ENCODE measurements at places on chromosomes 7 and 10.
A peak's percentile ranks its signal among the peaks of the same experiment; 100 is the strongest.

GRCh38 chr7:15922002-15922401 lies 235.5 kb upstream of the MEOX2 start:
- no peak for DNase-seq
- no peak overlapping the region for H3K27ac ChIP-seq
- H3K4me3 ChIP-seq = no peak overlapping the region
- H3K36me3 ChIP-seq = no peaks in the 10 kb centered on the region

DNA sequence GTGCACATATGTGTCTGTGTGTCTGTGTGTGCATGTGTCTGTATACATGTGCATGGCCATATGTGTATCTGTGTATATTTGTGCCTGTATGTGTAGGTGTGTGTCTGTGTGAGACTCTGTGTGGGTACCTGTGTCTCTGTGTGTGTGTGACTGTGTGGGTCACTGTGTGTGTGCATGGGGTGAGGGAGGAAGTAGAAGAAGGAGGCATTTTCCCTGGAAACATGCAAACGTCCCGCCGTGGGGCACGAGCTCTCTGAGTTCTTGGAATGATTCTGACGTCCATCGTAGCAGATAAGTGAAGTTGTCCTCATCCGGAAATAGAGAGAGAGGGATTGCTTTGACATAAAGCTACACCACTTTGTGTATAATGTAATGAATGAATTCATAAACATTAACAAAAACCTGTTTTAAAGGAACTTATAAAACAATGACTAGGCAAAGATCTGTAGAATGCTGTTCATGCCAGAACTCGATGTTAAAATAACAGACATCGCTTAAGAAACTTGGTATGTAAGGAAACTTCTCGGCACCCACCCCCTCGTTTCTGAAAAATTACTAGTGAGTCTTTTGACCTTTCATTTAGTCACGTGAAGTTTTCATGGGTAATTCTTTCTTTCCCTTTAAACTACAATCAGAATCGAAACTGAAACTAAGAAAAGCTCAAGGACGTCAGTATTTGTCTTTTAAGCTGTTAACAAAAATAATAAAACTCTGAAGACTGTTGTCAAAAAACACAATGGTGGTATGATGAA lies 43.6 kb upstream of the KLF6 start:
- H3K4me1 ChIP-seq = peaks cover 11% of the 10 kb centered on the region
- no peaks in the 10 kb centered on the region for H3K36me3 ChIP-seq
- H3K27ac ChIP-seq = peak overlapping the region; percentile 41
- no peaks in the 10 kb centered on the region for H3K27me3 ChIP-seq
- H3K4me3 ChIP-seq = peak overlapping the region; percentile 20

DNA sequence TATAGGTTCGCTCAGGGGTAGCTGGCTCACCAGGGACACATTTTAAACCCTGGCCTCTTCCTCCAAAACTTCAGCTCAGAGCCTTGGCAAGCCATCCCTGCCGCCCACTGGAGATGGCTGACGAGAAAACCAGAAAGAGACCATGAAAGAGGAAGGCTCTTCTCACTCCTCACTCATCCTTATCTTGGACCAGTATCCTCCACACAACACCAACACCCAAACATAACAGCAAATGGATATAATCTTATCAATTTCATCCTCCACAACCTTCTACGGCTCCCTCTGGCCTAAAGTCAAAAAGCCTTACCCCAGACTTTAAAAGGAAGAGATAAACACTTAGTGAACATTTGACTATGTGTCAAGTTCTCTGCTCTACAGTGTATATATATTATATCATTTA lies 26.9 kb downstream of the DLG5 start:
- no peak overlapping the region for H3K27ac ChIP-seq
- H3K27me3 ChIP-seq = no peaks in the 10 kb centered on the region
- H3K36me3 ChIP-seq = peaks cover 8% of the 10 kb centered on the region

- no peak overlapping the region for H3K27ac ChIP-seq
- H3K4me1 ChIP-seq = no peaks in the 10 kb centered on the region
- DNase-seq = no peak
- no peaks in the 10 kb centered on the region for H3K27me3 ChIP-seq
- H3K4me3 ChIP-seq = no peak overlapping the region
Measured at GRCh38 chr10:88379575-88379974, 203.5 kb downstream of the RNLS start.

DNA sequence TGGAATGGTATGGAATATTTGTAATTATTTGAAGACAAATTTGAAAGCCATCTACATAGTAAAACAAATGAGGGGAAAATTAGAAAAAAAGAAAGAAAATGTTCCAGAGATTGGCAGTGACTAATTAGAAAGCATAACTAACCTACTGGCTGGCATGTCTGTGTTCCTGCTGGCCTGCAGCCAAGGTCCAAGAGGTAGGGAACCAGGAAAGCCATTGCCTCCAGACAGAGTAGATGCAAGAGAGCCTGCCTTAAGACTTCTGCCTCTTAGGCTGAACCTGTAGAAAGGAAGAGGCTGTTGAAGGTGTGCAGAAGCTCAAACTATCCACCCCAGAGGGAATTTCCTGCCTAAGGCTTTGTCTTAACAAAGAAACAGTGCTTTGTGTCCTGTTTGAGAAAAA lies 982.0 kb downstream of the SORCS1 start:
- DNase-seq = no peak
- no peak overlapping the region for H3K27ac ChIP-seq
- no peaks in the 10 kb centered on the region for H3K4me1 ChIP-seq
- no peaks in the 10 kb centered on the region for H3K27me3 ChIP-seq

DNA sequence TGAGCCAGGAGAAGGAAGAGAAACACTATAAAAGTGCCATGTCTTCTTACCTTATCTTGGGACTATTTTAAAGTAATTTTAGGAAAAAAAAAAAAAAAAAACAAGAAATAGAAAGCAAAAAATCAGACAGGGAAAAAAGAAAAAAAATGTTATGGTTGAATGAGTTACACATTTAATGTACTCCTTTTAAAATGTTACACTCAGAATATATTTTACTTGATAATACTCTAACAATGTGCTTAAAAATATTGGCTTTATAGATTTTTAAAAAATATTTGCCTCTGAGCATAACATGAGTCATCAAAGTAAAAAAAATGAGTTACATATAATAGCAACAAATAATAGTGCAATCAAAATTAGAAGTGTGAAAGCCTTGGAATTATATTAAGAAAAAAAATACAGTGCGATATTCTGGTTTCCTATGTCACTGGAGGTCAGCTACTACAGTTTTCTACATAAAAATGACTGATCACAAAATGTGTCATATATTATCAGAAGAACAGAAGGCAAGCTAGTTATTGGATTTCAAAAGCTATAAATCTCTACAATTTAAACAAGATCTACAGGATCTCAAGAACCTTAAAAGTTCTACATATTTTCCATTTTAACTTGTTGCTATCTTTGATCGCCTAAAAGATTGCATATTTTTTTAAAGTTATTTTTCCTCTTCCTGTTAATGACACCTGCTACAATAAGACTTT lies 231.1 kb upstream of the CCDC6 start:
- H3K27me3 ChIP-seq = no peaks in the 10 kb centered on the region
- H3K27ac ChIP-seq = no peak overlapping the region
- no peak overlapping the region for H3K4me3 ChIP-seq
- no peak for DNase-seq
- peaks cover 3% of the 10 kb centered on the region for H3K4me1 ChIP-seq
- no peaks in the 10 kb centered on the region for H3K36me3 ChIP-seq

- H3K27me3 ChIP-seq = no peaks in the 10 kb centered on the region
- DNase-seq = no peak
- H3K36me3 ChIP-seq = no peaks in the 10 kb centered on the region
- H3K27ac ChIP-seq = no peak overlapping the region
Measured at GRCh38 chr10:122060250-122060649, 71.3 kb downstream of the TACC2 start.

DNA sequence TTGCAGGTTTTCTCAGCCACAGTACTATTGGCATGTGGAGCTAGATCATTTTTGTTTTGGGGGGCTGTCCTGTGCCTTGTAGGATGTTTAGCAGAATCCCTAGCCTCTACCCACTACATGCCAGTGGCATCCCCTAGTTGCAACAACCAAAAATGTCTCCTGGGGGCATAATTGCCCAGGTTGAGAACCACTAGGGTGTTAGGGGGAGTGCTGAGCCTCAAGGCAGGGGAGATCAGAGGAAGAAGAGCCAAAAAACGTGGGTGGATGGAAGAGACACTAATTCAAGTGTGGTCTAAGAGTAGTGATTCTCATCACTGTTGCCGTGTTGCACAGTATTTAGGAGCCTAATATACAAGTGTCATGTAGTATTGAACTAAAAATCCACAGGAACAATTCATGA lies 31.7 kb upstream of the CCNY start:
- DNase-seq = no peak
- H3K27me3 ChIP-seq = no peaks in the 10 kb centered on the region
- H3K36me3 ChIP-seq = no peaks in the 10 kb centered on the region

- DNase-seq = no peak
- peaks cover 3% of the 10 kb centered on the region for H3K27me3 ChIP-seq
- peaks cover 7% of the 10 kb centered on the region for H3K4me1 ChIP-seq
Measured at GRCh38 chr10:75926763-75927162, 495.3 kb downstream of the LRMDA start.

DNA sequence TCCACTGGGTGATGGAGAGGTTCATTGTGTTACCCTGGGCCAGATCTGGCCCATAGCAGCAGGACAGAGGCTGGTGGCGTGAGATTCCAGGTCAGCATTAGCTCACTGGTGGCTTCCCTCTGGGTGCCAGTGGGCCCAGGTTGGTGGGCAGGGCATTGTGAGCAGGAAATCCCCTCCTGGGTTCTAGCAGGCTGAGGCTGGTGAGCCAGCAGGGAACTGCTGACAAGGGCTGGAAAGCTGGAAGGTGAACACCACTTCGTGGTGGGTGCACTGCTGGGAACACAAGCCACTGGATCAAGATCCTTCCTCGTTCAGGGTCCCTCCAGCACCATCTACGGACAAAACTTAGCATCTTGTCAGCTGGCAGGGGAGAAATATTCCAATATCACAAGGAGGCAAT lies 259.2 kb upstream of the FZD1 start:
- H3K36me3 ChIP-seq = peaks cover 3% of the 10 kb centered on the region
- no peaks in the 10 kb centered on the region for H3K4me1 ChIP-seq
- no peak overlapping the region for H3K27ac ChIP-seq
- no peak overlapping the region for H3K4me3 ChIP-seq
- no peak for DNase-seq
- no peaks in the 10 kb centered on the region for H3K27me3 ChIP-seq

- H3K4me1 ChIP-seq = no peaks in the 10 kb centered on the region
- no peak overlapping the region for H3K4me3 ChIP-seq
- no peaks in the 10 kb centered on the region for H3K27me3 ChIP-seq
- DNase-seq = peak; percentile 12
Measured at GRCh38 chr7:142771353-142771723, 568 bp downstream of the PRSS2 start.

DNA sequence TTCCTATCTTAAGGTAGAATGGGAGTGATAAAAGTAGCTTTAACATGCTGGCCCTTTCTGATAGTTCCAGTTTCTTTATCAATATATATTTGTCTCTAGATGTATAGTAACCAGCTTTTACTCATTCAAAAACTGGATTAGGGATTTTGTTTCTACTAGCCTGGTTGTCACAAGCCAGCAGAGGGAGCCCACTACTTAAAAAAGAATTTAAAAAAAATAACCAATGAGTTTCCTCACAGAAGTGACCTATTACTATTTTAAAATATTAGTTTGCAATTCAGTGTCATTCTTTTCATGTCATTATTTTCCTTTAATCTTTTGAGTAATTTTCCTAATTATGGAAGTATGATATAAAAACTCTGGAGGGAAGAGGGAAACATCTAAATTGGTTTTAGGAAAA lies 142.1 kb downstream of the PHTF2 start:
- no peak overlapping the region for H3K4me3 ChIP-seq
- H3K4me1 ChIP-seq = no peaks in the 10 kb centered on the region
- peak; percentile 6 for DNase-seq
- peaks cover 5% of the 10 kb centered on the region for H3K36me3 ChIP-seq
- no peak overlapping the region for H3K27ac ChIP-seq
- no peaks in the 10 kb centered on the region for H3K27me3 ChIP-seq

DNA sequence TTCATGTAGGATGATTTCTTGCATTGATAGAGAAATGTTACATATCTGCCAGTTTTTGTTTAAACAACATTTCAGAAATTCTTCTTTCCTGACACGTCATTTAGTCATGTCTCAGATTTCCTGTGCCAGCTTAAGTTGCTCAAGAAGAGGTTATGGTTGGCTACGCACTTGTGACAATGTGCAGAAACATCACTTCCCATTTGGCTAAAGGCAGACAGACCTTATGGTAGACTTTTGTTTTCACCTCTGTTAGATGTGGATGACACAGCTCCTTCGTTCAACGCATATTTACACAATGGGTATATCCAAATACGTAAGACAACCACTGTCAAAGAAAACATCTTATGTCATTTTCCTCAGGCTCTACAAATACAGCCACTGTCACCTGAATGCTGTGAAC lies 125.8 kb downstream of the DOCK4 start:
- no peak overlapping the region for H3K27ac ChIP-seq
- H3K27me3 ChIP-seq = no peaks in the 10 kb centered on the region
- H3K4me3 ChIP-seq = no peak overlapping the region

GRCh38 chr7:156772725-156773124 lies 120.3 kb downstream of the LMBR1 start:
- no peak overlapping the region for H3K27ac ChIP-seq
- no peak overlapping the region for H3K4me3 ChIP-seq
- no peak for DNase-seq
- H3K27me3 ChIP-seq = no peaks in the 10 kb centered on the region
- H3K4me1 ChIP-seq = no peaks in the 10 kb centered on the region

- no peak for DNase-seq
- no peaks in the 10 kb centered on the region for H3K36me3 ChIP-seq
- H3K27ac ChIP-seq = no peak overlapping the region
Measured at GRCh38 chr7:22597844-22598243, 97.9 kb upstream of the STEAP1B start.

- H3K27ac ChIP-seq = peak overlapping the region; percentile 6
- no peak for DNase-seq
- no peaks in the 10 kb centered on the region for H3K36me3 ChIP-seq
- H3K27me3 ChIP-seq = peaks cover 3% of the 10 kb centered on the region
Measured at GRCh38 chr10:114632869-114633715, 25.0 kb downstream of the ABLIM1 start.

- H3K36me3 ChIP-seq = no peaks in the 10 kb centered on the region
- DNase-seq = no peak
- no peak overlapping the region for H3K4me3 ChIP-seq
- no peak overlapping the region for H3K27ac ChIP-seq
Measured at GRCh38 chr7:96855139-96855538, 145.5 kb upstream of the SEM1 start.
